ENCODE measurements at places on chromosomes 2 and 18. TPM values are rescaled to one million over a fixed set of nuclear protein-coding genes. Genes with fewer than 3 reads are reported as not detected.

CYS1 gene
- 1.6 TPM for total RNA-seq

CACNB4 gene
- total RNA-seq: 0.15 TPM

KIF1A gene
- total RNA-seq: not detected

ZNF385B gene
- total RNA-seq: not detected

Measured in smooth muscle cell of the coronary artery (primary cell).